ENCODE measurements at places on chromosomes 1 and 21.

GRCh38 chr1:53127546-53127945 is 14.9 kb downstream of the SLC1A7 start:
- DNase-seq = no peak

DNA sequence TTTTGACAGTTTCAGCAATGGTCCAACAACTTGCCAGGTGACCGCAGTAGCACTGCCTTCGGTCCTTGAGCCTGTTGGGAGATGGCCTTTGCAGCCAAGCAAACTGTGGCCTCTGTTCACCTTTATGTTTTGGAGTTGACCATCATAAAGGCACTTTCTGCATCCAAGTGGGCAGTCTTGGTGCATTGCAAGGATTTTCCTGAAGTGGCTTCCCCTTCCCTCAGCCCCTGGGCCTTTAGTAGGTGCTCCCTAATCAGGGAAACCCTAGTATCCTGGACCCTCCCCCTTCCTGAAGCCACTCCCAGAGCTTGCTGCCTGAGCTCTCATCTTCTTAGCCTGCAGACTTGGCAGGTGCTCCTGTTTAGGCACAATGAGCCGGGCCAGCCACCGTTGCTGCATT is 140.2 kb downstream of the TRABD2B start:
- DNase-seq = no peak

DNA sequence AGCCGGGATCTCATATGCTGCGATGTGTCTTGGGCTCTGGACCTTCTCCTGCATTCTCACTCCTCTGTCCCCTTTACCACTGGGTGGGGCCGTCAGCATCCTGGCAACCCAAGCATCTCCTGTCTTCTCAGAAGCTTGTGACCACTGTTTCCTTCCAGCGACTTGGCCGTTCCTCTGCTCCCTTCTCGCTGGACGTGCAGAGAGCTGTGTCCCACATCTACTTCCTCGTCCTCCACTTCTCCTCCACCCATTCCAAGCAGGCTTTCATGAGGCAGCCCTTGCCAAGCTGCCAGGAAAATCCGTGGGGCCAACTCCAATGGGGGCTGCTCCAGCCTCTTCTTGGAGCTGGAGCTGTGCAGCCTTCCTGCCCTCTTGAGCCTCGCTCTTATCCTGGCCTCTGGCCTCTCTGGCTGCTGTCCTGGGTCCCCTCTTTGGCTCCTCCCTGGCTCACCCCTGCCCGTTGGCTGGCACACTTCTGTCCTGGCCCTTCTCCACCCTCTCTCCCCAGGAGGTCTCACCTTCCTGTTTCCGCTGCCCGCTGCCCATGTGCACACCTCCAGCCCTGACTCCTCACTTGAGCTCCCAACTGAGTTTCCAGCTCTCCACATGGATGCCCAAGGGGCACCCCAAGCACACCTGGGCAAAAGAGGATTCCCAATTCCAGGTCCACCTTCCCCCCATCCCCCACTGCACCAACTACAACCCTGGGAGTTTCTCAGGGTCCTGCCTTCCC is 8.7 kb downstream of the FAM131C start:
- DNase-seq = no peak

DNA sequence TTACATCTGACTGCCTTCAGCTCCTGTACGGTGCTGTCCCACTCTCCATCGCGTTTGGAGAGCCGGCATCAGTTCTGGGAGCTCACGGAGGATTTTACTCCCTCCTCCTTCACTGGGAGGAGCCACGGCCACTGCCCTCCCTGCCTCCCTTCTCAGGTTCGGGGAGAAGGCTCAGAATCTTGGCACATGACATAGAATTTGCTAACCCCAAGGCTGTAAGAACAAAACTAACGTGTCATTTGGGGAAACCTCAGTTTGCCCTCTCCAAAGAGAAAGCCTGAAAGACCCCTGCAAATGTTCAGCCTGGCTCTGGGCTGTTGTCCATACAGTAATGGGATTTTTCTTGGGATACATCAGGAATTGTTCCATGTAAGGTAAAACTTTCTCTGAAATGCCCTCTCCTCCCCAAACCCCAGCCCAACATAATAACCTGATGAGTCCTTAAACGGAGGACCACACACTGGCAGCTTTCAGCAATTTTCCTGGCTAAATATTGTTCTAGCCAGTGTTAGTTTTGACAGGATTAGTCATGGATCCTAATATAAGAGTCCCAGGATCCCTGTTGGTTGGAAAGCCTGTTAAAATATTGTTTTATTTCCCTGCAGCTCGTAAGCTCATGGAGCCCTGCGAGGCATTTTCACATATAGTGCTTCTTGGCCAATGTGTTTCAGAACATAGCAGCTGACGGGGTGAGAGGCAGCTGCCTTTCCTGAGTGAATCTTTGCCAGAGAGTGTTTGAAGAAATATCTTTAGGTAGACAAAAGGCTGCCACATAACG is 98.8 kb downstream of the RHOU start:
- DNase-seq = no peak

DNA sequence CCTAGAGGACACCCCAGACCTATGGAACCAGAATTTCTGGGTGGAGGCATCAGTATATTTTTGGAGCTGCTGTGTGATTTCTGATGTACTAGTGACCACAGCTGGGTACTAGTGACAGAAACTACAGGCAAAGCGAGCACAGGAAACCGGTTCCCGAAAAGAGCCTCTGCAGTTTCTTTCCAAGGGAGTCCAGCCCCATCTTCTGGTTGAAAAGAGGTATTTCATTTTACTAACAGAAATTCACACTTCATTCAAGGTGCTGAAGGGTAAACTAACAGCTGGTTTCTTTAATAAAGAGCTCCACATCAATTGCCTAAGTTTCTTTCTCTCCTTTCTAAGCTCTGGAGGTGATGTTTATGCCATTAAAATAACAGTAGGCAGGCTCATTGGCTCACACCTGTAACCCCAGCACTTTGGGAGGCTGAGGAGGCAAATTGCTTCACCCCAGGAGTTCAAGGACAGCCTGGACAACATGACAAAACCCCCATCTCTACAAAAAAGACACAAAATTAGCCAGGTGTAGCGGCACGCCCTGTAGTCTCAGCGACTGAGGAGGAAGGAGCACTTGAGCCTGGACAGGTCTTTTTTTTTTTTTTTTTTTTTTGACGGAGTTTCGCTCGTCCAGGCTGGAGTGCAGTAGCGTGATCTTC is 22.0 kb downstream of the THAP3 start:
- DNase-seq = peak; percentile 63

GRCh38 chr1:1320666-1321448 is 3.6 kb downstream of the INTS11 start:
- DNase-seq = no peak

DNA sequence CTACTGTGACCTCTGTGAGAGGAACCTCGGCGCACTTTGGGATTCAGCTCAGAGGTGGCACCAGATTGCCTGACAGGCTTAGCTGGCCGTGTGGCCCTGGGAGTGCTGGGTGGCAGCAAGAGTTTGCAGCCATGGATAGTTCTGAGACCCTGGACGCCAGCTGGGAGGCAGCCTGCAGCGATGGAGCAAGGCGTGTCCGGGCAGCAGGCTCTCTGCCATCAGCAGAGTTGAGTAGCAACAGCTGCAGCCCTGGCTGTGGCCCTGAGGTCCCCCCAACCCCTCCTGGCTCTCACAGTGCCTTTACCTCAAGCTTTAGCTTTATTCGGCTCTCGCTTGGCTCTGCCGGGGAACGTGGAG is 67.5 kb downstream of the DISC1 start:
- no peak for DNase-seq

DNA sequence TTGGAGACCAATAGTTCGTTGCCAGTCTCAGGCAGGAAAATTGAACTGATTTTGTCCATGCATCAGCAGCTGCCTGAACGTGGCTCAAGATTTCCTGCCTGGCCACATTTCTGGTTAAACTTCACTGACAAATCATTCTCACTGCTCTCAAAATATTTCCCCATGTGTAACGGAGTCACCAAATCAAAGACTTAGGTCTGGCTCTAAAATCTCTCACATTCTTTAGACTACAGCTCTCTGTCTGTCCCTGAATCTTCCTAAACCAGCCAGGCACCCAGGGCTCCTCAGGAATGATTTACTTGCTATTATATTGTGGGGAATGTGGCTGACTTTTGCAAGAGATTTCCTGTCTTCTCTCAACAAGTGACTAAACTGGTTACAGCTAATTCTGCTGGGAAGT is 49.2 kb upstream of the GJA8 start:
- DNase-seq = no peak

DNA sequence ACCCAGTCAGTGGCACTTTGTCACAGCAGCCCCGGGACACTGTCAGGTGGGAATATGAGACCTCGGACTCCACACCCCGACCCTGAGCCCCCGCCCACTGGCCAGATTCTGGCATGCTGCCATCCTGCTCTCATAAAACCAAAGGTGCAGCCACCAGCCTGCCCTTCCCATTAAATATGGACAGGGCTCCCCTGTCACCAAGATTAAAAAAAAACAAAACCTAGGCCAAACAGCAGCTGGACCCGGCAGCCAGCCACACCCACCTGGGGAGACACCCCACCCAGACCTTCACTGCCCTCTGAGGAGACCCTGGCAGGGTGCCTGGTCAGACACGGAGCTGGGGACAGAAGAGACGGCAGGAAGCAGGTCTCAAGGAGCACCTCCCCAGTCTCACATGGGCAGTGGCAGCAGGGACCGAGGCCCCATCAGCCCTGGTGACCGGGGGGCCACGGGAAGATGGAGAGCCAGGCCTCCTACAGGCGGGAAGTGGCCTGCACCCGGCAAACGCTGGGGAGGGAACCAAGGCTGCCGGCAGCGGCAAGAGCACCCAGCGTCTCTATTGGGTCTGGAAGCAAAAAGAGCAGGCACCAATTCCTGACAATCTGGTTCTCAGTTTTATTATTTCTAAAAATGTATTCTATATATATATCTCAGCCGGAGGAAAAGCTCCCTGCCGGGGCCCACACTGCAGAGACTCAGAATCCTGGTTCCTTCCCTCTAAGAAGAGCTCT is 61.9 kb downstream of the ACOT7 start:
- no peak for DNase-seq

GRCh38 chr1:77476475-77476874 is 194.7 kb downstream of the AK5 start:
- no peak for DNase-seq

- DNase-seq = no peak
Measured at GRCh38 chr1:222329493-222330045, 218.3 kb downstream of the HHIPL2 start.

DNA sequence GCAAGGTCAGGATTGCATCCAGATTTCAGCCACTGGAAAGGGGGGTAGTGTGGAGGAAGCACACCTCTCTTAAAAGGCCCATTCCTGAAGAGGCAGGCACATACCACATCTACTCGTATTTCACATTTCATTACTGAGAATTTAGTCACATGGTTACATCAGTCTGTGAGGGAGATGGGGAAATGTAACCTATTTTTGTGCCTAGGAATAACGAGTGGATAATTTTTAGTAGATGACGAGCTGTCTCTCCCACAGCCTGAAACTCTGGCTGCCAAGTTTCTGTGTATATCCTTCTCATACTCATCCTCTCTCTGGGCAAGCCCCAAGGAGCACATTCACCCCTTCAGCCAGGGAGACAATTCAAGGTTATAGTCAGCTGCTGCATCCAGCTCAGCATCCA is 10.3 kb upstream of the C21orf91 start:
- no peak for DNase-seq

All from NCI-H1092 treated with DMSO at 0.1 percent for 48 hours (cell line).